ENCODE measurements at places on chromosomes 12 and 14.

- no peak for DNase-seq
Measured at GRCh38 chr12:90274407-90274806, 565.8 kb upstream of the ATP2B1 start.

GRCh38 chr12:124279846-124280360 lies 15.0 kb upstream of the RFLNA start:
- DNase-seq, result no peak

GRCh38 chr12:14883686-14884085 lies 2.0 kb downstream of the MGP start:
- no peak for DNase-seq

GRCh38 chr12:53729644-53730043 lies 2.4 kb upstream of the CALCOCO1 start:
- DNase-seq, result no peak

DNA sequence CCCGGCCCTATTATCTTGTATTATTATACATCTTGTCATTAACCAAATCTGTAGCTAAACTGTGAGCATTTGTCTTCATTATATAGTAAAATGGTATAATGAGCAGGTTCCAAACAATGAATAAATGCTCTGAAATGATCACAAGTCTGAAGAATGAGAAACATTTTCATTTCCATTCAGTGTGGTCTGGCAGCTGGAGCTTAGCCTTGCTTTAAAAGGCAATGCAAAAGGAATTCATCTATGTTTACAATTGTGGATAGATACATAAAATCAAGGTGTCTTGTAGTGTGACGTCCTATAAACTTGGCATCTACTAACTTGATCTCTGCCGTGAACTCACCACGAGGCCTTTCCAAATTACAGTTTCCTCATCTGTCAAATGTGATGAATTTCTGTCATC lies 168.3 kb downstream of the RMST start:
- DNase-seq, result no peak

- no peak for DNase-seq
Measured at GRCh38 chr12:184811-185575, 29.0 kb downstream of the SLC6A12 start.

DNA sequence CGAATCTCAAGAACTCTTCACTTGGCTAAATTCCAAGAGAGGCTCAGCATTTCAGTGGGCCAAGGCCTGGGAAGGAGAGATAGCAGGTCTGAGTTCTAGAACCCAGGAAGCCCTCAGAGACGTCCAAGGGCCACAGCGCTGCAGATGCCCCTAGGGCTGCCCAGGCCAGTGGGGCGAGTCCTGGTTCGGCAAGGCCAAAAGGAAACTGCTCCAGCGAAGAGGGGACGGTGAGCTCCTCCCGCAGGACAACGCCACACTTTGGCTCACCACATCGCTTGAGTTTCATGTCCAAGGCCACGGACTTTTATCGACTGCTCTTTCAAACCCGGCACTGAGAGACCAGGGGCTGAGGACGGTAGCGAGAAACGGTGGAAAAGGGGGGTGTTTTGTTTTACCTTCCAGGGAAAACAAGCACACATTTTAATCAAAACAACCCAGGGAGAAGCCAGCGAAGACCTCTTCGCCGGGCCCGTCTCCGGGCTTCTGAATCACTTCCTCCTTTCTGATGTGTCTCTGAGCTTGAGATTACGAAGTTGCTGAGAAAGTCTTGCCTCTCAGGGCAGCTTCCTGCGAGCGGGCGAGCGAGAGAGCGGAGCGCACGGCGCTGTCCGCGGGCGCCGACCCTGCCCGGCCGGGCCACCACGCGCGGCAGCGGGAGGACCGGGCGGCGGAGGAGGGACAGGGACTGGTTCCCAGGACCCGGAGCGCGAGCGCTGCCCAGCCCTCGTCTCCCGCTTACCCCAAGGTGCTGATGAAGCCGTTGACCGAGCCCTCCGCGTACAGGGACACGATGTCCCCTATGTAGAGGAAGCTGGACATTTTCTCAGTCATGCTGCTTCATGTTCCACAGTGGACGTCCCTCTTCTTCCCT lies 808 bp downstream of the ITPR2 start:
- peak; percentile 90 for DNase-seq

GRCh38 chr12:95147866-95148265 lies 69.4 kb downstream of the FGD6 start:
- DNase-seq, result no peak

GRCh38 chr12:78562368-78563205 lies 302.0 kb upstream of the SYT1 start:
- no peak for DNase-seq

Data from erythroblast (primary cell).